ENCODE measurements at places on chromosomes 12 and 14.

GRCh38 chr14:30655124-30655523 lies 33.0 kb downstream of the SCFD1 start:
- DNase-seq, result no peak

DNA sequence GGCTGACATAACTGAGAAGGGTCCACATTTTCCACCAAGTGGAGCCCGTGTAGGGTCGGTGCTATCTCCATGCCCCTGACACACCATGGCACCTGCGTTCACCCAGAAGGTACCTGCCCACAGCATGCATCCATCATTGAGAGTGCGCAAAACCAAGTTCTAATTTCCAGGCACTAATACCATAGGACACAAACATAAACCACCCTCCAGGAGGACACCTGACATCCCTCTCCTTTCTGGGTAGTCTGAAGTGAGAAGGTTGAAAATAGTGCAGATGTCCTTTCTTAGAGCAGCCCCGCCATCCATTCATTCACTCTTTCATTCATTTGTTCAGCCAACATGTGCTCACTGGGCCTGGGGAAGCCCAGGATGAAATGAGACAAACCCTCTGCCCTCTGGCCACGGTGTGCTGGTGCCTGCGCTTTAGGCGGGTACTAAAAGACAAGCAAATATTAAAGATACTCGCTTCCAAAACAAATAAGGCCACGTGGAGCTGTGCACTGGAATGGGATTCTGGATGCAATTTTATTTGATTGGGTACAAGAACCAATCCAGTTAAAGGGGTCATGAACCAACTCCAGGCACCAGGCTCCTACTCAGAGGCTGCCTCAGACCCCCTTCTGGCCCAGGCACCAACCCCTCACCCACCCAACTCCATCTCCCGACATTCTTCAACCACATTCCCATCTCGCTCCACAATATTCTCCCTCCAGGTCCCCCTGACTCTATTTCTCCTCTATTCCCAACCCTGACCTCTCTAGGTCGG lies 1.2 kb downstream of the TTC7B start:
- no peak for DNase-seq

DNA sequence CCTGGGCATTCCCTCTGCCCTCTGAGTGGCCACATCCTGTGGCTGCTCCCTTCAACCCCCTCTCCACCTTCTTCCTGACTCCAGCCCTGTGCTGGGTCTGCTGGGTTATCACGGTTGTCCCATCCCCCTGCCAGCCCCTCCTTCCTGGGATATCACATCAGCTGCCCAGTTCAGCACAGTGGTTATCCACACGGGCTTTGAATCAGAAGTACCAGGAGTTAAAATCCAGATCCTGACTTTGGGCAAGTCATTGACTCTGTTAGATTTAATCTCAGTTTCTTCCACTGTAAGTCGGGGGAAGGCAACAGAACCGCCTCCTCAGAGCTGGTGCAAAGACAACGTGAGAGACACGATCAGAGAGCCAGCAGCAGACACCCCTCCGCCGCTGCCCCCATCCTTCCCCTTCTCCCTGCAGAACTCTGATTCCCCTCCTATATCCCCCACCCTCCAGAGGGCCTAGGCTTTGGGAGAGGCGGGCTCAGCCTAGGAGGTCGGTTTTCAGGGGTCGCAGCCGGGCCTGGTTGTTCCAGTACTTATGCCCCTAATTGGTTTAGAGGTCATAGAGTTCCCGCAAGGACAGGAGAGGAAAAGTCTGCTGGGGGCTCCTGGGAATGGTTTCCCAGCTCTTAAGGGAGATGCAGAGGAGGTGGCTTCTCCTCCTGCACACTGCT lies 42.5 kb downstream of the PRIMA1 start:
- no peak for DNase-seq

GRCh38 chr12:25743679-25744215 lies 190.7 kb upstream of the LMNTD1 start:
- DNase-seq, result no peak

DNA sequence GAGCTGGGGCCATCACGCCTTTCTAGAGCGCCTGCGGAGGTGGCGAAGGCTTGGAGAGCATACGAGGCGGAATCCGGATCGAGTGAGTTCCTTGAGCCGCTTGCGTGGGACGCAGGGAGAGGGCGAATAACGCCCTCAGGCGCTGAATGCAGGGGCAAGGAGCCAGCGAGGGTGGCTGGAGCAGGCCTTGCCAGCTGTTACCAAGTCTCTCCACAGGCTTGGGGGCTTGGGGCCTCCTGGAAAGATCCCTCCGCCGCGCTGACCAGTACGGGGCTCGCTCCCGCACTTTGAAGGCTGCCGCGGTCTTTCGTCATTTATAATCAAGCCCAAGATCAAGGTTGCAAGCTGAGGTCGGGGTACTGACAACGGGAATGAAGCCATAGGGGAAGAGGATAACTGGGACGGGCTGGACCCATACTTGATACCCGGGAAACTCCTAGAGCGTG lies 1.2 kb downstream of the FLRT2 start:
- no peak for DNase-seq

DNA sequence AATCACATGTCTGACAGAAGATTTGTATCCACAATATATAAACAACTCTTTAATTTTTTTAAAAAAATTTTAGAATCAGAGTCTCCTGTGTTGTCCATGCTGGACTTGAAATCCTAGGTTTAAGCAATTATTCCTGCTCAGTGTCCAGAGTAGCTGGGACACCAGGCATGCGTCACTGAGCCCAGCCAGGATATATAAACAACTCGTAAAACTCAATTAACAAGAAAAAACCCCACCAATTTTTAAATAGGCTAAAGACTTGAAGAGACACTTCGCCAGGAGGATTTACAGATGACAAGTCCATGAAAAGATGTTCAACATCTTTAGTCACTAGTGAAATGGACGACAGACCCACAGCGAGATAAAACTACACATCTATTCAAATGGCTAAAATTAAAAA lies 2.0 kb upstream of the SCN8A start:
- no peak for DNase-seq

DNA sequence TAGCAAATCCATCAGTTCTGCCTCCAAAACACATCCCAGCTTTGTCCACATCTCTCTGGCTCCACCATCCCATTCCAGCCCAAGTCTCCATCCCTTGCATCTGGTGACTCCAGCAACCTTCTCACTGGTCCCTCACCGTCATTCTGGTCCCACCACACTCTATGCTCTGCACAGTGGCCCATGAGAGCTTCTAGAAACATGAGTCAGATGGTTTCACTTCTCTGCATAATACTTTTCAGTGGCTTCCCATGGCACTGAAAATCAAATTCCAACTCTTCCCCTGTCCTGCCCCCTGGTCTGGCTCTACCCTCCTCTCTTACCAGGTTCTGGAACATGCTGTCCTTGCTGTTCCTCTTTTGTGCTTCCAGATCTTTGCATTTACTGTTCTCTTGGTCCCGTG lies 17.2 kb upstream of the C12orf76 start:
- DNase-seq, result no peak

DNA sequence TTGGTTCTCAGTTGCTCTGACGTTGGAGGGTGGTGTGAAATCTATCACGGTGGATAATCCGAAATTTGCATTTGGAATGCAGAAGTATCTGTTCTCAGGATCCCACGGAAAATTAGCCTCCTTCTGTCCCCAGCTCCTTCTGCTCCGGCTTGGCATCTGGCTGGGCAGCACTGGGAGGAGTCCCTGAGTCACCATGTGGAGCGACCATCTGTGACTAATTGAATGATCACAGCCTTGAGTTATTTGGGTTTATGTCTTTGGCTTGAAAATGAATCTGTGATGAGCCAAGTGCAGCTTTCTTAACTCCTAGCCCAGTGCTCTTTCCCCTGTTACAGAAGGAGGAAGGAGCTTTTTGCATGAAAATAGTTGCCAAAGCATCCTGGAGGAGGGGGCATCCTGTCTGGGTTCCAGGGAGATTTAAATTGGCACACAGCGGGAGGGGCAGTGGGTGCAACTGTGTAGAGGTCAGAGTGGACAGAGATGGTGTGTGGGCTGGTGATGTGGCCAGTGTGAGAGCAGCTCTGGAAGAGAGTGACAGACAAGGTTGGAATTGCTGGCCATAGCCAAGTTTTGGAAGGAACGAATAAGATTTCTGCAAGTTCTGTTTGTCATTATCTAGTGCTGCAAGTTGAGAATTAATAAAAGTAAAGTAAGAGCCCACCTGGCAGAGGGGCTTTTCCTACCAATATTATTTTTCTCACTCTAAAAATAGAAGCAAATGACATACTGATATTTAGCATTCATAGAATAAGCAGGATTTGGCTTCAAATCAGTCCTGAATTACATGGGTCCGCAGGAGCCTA lies 74.4 kb downstream of the SLC24A4 start:
- no peak for DNase-seq
